ENCODE measurements at places on chromosomes 11 and 22. TPM values are rescaled to one million over a fixed set of nuclear protein-coding genes. Genes with fewer than 3 reads are reported as not detected.

CCDC90B gene
- 24.3 TPM for polyA plus RNA-seq

NPTXR gene
- polyA plus RNA-seq = 0.37 TPM

DDTL gene
- 0.57 TPM for polyA plus RNA-seq

PRG3 gene
- not detected for polyA plus RNA-seq

ANGPTL5 gene
- polyA plus RNA-seq = 0.03 TPM

ART1 gene
- not detected for polyA plus RNA-seq

POTEH gene
- polyA plus RNA-seq = not detected

TPP1 gene
- polyA plus RNA-seq = 224 TPM

DRD4 gene
- polyA plus RNA-seq = not detected

SGSM1 gene
- polyA plus RNA-seq = 0.46 TPM

HARBI1 gene
- polyA plus RNA-seq = 2.7 TPM

GRCh38 chr22:48899523-48900326 lies 927.9 kb downstream of the BRD1 start:
- no peak for DNase-seq

- DNase-seq = no peak
These were observed 46.0 kb downstream of the PPARA start for GRCh38 chr22:46196278-46196677.

GRCh38 chr11:69131644-69132300 lies 24.0 kb upstream of the SMIM38 start:
- DNase-seq = peak; percentile 69

GRCh38 chr11:1888347-1888753 lies 3.3 kb downstream of the PRR33 start:
- DNase-seq = no peak

- DNase-seq = no peak
These were observed 2.3 kb upstream of the OSBPL5 start for GRCh38 chr11:3167143-3168119.

GRCh38 chr11:43021466-43021865 lies 290.3 kb upstream of the API5 start:
- DNase-seq = no peak

- DNase-seq = no peak
These were observed 13.1 kb upstream of the TCF20 start for GRCh38 chr22:42283278-42284201.

DNA sequence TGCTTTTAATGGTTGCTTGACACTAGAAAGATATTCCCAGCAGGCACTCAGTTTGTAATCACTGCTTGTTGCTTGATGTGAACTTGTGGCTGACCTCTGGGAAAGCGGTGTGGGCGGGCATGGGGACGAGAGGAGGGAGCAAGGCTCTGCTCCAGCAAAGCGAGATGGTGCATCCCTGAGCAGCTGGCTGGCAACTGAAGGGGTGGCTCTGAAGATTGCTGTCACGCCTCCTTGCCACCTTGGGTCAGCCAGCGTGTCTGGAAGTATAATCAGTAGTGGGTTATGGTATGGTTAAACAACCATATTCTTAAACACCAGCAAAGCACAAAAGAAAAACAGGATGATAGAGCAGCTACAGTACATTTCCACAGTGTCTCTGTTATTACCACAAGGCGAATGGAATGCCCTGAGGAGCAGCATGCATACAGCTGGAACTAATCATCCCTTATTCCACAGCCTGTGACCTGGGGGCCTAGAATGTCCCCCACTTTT lies 124.5 kb downstream of the TRIM44 start:
- no peak for DNase-seq

DNA sequence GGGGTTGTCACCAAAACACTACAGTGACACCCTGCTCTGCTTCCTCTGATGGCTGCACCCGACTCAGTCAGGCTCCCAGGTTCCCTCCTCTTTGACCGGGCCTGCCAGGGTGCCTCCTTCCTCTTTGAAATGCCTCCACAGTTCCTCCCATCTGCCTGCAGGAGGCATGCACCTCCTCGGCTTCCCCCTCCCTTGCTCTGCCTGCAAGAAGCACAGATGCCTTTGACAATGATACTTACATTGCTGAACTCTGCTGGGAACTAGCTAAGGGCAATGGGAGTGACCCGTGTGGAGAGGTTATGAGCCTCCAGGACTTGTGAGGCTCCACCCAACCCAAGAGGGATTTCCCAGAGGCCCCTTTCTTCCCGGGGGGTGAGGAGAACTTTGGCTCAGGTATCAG lies 674.1 kb downstream of the OPCML start:
- DNase-seq = no peak

GRCh38 chr22:37287550-37287951 lies 5.2 kb downstream of the CYTH4 start:
- DNase-seq = no peak

DNA sequence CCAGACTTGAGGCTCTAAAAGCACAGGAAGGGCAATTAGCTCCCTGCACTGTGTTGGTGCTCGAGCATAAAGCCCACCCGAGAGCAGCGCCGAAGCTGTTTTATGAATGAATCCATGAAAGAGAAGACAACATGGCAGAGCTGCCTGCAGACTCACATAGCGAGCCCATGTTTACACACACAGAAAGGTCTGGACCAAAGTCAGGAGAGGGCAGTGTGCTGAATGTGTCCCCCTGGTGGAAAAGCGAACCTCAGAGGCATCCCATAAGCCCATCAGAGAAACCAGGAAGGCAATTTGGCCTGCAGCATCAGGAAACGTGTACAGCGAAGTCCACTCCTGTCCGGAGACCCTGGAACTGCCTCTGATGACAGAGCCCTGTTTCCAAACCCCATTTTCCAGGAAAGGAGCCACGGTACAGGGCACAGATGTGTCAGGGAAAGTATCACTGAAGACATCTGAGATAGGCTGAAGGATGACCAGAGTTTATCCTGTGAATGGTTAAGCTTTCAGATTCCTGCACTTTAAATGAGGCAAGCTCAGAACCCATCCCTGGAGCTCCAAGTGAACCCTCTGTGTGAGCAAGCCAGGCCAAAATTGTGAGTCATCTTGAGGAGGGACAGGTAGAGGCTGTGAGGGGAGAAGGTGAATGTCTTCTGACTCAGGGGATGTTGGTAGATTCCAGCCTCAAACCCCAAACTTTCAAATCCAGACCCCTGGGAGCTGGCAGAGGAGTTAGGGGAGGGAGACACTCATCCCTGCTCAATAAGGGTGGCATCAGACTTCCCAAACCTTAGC lies 36.9 kb downstream of the CHRDL2 start:
- DNase-seq = no peak

DNA sequence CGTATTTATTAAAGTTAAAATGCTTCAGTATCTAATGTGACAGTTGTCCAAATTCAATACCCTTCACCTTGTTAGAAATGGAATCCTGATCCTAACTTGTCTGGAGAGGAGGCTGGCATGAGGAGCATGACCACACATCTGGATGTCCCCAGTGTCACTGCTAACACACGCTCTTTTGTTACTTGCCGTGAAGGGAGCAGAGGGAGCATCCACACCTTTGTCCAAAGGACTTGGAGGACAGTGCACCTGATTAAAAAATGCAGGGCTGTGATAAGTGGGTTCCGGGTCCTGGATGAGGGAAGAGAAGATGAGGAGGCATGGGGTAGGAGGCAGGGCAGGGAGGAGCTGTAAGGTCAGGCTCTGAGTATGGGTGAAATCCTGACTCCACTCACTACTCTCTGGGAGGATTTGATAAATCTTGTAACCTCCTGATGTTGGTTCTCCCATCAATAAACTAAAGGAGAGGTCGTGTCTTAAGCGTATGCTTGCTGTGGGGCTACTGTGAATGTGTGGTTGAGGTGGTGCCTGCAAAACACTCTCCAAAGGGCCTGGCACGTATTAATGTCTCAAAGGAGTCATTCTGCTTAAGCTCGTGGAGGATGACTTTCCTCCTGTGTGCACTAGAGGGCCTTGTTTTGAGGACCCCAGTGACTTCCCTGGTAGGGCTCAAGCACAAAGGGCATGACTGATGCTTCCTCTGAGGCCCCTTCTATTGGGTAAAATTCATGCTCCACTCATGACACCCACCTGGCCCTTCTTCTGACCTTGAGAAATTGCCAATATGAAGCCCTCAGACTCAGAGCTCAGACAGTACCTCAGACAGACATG lies 16.8 kb upstream of the IGLL5 start:
- no peak for DNase-seq

DNA sequence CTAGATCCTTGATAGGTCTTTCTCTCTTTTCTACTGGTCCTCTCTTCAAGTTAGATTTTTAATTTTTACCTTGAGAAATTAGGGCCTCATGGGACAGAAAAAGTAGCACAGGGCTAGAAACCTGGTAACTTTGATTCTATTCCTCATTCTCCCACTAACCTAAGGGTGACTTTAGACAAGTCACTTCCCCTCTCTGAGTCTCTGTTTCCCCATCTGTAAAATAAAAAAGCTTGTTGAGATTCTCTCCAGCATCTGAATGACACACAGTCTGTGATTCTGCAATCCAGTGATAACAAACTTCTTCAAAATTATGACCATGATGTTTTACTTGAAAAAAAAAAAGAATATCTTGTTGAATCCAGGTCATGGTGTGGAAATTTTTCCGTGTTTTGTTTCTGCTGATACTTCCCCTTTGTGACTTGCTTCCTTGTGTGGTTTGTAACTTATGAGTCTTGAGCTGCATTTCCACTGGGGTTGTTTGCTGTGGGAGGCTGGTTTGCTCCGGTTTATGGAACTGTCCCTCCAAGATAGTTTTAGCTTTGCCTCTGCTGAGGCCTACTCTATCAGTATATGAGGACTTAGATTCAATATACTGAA lies 9.8 kb upstream of the MPEG1 start:
- no peak for DNase-seq

DNA sequence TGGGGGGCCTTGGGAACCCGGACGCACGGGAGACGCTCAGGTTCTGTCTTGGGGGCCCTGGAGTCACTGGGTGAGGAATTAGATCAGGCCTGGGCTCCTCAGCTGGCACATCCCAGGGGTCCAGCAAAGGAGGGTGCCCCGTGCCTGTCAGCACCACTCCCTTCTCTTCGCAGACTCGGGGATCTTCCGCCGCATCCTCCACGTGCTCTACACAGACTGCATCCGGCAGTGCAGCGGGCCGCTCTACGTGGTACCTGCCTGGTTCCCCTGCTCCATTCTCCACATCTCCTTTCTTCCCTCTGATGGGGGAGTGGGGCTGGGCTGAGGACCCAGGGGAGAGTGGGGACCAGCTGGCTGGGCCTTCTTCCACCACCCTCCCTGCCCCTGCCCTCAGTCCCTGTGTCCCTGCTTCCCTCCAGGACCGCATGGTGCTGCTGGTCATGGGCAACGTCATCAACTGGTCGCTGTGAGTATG lies 6.7 kb upstream of the TAGLN start:
- DNase-seq = no peak

- no peak for DNase-seq
These were observed 176.4 kb upstream of the PITPNB start for GRCh38 chr22:28095316-28096095.

GRCh38 chr11:36751335-36751781 lies 153.3 kb upstream of the RAG2 start:
- no peak for DNase-seq
